ENCODE measurements at places on chromosomes 12 and 14.

DNA sequence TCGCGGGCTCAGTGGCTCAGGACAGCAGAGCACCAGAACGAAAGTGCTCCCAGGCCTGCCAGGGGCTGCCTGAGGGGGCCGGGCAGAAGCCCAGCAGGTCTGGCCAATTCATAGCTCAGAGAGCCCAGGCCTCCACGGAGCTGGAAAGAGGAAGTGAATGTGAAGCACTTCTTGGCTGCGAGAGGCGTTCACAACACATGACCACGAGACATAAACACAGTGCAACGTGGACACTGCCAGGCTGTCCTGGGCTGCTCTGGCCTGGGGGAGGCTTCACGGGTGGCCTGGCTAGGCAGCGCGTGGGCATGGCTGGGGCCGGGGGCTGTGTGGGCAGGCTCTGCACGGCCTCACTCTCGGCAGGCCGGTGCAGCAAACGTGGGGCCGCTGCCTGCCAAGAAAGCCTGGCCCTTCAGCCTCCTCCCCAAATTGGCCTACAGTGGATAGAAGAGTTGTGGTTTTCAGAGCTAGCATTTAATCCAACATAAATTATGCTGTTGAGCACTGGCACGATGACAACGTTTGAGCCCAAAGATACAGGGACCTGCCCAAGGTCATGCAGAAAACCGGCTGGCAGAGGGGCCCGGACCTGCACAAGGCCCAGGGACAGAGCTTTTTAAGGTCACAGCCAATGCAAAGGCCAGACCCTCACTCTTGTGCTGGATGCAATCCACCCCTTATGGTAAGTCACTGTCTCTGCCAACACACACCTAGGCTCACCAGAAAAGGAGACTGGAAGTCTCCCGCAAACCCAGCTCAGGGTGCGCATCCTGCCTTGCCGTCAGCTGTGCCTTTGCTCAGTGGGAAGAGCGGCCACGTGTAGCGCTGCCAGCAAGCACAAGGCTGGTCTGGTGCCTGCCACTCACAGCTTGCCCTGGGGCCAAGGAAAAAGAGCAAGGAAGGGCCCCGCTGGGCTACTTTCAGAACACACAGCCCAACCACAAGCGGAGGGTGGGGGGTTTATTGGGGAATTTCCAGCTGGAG, 8.6 kb downstream of the SLC25A29 start:
- peak; percentile 88 for DNase-seq

DNA sequence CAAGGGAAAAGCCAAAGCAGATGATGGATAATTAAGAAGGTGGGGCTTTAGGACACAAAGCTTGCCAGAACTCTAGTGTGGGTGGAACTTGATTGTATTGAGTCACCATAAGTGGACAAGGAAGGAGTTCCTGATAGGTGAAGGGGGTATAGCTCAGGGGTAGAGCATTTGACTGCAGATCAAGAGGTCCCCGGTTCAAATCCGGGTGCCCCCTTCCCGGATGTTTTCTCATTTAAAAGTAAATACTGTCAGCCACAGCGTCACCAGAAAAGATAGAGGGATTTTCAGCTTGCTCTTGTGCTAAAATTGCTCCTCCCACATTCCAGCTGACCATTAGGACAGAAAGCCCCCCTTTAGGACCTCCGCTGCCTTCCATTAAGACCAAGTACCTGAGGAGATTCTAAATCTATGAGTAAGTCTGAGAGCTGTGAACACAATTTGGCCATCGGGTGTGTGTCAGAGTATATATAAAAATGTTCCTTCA, 36.6 kb downstream of the DCAF4 start:
- peak; percentile 92 for DNase-seq

- no peak for DNase-seq
Measured at GRCh38 chr14:61258985-61259384, 22.2 kb downstream of the TMEM30B start.

- no peak for DNase-seq
Measured at GRCh38 chr12:131642771-131643170, 68.1 kb upstream of the SFSWAP start.

GRCh38 chr14:83017296-83017695, 1483.6 kb upstream of the SEL1L start:
- DNase-seq: no peak

DNA sequence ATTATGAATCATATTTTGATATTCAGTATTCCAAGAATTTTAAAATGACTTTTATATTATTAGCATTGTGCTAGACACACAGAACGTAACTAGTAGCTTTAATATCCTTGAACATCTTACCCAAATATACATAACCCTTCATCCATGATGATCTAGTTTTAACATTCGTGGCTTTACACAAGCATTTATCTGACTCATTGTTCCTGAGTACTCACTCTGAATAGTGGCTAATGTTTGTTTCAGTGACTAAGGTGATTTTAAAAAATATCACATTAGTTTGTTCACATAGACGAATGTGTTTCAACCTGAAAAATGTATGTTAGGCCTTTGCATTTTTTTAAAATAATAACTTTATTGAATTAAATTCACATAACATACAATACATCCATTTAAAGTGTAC, 80.0 kb upstream of the PTPRQ start:
- DNase-seq: peak; percentile 51

DNA sequence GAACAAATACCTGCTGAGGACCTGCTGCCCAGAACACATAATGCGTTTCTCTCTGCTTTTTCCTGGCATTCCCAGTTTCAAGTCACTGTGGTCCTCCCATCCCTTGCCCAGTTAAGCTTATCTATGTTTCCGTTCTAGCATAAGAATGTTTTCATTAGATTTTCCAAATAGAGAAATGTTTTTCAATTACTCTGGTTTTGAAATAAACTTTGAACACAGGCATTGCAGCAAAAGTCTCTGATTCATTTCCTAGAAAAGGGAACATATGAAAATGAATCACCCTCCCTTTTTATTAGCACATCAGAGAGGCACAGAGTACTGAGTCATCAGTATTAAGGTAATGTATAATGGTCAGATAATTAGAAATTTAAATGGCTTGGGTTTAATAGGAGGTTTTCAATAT, 201.1 kb upstream of the TMEM260 start:
- DNase-seq: peak; percentile 89

GRCh38 chr12:108394196-108394595, 55.1 kb upstream of the CMKLR1 start:
- no peak for DNase-seq

- no peak for DNase-seq
Measured at GRCh38 chr12:61694214-61694613, 566.0 kb upstream of the USP15 start.

- peak; percentile 98 for DNase-seq
Measured at GRCh38 chr14:91149462-91149861, 35.6 kb downstream of the DGLUCY start.

DNA sequence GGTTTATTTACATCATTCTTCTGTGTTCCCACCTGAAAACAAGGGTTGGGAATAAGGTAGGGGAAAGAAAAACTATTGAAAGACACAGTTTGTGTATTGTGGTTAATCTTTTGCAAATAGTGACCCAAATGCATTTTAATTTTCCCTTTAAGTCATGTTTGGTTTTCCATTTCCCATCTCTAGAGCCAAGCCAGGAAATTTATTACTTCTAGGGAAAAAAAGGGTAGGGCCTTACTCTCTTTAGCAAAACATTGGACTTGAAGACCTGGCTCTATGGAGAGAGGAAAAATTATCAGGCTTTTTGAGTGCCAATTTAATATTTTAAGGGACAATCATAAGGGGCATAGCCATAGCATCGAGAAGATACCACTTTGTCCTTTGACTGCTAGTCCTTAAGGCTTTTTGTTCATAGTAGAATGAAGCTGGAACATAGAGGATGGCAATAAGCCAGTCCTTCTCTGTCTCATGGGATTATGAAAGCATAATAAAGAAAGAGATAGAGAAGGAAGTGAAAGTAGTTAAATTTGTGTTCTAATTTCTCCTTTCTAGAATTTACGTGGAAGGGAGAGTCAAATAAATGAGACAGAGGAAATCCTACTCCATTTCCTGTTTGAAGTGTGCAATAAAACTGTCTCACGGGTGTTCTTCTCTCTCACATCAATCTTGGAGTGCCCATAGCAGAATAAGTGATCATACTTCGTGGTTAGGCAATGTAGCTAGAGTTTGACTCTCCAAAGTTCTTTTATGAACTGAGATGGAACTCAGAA, 50.9 kb upstream of the PPFIA2 start:
- DNase-seq: peak; percentile 9

GRCh38 chr12:42590330-42590934, 886 bp upstream of the PRICKLE1 start:
- DNase-seq: no peak

- DNase-seq: no peak
Measured at GRCh38 chr14:97381309-97381708, 584.1 kb downstream of the VRK1 start.

DNA sequence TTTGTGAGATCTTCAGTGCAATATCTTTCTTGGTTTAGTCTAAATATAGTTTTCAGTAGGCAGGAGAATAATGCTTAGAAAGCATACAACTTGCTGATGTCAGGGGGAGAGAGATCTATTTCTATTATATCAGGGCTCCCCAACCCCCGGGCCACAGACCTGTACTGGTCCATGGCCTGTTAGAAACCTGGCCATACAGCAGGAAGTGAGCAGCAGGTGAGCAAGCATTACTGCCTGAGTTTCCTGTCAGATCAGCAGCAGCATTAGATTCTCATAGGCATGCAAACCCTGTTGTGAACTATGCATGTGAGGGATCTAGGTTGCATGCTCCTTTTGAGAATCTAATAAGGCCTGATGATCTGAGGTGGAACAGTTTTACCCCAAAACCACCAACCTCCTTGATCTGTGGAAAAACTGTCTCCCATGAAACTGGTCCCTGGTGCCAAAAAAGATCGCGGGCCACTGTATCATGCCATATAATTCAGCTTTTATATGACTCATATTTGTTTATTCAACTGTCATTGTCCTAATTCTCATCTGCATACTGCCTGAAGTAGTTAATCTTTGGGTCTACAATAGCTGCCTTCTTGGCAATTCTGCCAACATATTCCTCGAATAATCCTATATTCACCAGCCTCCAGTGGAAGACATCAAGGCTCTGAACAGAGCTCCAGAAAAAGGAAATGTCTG, 163.6 kb upstream of the DYRK2 start:
- no peak for DNase-seq

DNA sequence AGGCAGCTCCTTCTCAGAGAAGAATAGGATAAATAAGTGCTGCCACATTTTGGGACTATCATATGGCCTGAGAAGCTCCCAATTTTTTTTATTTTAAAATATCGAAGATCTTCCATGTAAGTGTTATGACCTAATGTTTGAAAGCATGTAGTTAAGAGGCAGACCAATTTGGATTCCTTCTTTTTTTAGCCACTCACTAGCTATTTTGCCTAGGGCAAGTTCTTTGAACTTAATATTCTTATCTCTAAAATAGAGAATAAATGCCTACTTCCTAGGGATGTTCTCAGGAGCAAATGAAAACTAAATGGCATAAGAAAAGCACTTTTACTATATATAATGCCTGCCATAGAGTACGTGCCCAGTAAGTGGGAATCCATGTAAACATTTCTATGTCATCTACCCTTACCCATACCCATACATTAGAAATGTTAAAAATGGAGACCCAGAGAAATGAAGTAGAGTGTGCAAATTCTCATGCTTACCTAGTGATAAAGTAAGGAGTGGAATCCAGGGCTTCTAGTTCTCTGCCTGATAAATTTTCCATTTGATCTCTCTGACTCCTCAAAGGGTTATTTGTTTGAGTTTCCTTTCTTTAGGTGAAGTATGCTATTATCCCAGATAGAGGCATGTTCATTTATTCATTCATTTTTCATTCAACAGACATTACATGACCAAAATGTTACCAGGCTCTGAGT, 148.3 kb downstream of the TGFB3 start:
- DNase-seq: no peak

- no peak for DNase-seq
Measured at GRCh38 chr12:47882781-47883546, 21.8 kb downstream of the VDR start.

GRCh38 chr12:92414170-92415070, 268.8 kb upstream of the BTG1 start:
- DNase-seq: peak; percentile 19

All from cardiac fibroblast (primary cell).